ENCODE measurements at places on chromosomes 6 and 20.

- H3K36me3 ChIP-seq, result no peaks in the 10 kb centered on the region
- H3K4me1 ChIP-seq, result peaks cover 27% of the 10 kb centered on the region
- H3K27ac ChIP-seq, result no peak overlapping the region
- DNase-seq, result no peak
- H3K27me3 ChIP-seq, result peaks cover 22% of the 10 kb centered on the region
Measured at GRCh38 chr6:134314006-134314821, 3.7 kb downstream of the SGK1 start.

DNA sequence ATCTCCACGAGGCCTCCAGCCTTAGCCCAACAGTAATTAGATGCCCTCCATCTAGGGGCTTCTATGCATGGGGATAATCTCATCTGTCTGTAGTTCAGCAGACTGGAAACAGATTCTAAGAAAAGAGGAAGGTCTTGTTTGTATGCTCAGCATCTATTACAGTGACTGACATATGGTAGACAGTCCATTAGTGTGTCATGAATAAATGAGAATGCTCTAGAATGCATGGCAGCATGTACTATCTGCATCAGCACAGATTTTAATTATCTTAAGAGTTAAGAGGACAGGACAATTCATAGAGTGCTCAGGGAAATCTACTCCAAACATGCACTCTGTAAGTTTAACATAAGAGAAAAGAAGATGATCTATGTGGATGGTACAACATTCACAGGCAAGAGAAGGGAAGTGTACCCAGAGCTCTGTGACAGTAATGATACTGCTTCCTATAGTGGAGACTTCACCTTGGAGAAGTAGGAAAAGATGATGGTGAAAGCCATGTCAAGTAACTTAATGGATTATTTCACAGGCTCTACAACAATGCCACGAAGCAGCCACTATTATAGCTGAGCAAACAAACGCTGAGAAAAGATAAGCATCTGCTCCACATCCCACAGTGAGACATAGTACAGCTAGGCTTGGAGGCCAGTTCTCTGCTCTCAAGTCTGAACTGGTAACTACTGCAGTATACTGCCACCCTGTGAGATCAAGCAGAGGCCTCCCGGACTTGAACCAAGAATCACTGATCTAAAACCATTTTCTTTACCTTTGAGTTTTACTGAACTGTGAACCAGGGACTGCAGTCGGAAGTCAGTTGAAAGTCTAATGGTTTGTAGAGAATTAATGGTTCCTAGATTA is 309.2 kb upstream of the SPTLC3 start:
- H3K27me3 ChIP-seq, result no peaks in the 10 kb centered on the region
- no peaks in the 10 kb centered on the region for H3K36me3 ChIP-seq
- H3K27ac ChIP-seq, result no peak overlapping the region
- no peaks in the 10 kb centered on the region for H3K4me1 ChIP-seq

DNA sequence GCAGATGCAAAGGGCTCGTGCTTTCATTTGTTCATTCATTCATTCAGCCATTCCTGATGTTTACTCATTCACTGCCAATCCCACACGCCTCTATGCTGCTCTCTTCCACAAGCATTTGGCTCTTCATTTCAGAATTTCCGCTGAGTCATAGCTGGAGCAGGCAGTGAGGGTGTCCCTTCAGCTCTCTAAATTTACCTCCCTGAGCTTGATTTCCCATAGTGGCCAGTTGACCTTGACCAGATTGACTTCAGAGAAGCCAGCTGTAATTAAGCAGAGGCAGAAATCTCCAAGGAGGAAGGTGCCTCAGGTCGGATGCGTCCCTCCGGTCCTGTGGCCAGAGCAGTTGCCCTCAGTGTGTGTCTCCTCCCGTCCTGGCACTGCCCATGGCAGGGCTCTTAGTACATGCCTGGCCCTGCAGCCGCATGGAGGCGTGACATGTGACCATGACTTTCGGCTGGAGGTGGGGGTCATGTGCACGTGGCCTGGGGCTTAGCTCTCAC is 267.2 kb upstream of the ECI2 start:
- H3K27me3 ChIP-seq, result no peaks in the 10 kb centered on the region
- no peaks in the 10 kb centered on the region for H3K4me1 ChIP-seq
- no peak overlapping the region for H3K27ac ChIP-seq
- DNase-seq, result no peak
- H3K36me3 ChIP-seq, result no peaks in the 10 kb centered on the region

DNA sequence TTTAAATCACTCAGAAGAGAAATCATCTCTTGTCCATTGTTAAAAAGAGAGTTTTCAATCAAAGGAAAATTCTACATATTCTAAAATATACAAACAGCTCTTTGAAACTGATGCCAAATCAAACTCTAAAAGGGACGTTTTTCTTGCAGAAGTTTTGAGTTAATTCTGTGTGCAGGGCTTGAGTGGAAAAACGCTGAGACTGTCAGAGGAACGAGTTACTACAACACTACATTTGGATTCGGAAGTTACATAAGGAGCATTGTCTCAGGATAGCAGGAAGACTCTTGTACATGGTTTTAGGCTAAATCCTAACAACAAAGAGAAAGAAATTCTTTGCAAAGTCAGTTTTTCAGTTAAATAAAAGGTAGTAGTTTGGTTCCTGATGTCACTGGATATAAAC is 155.7 kb upstream of the SUPT3H start:
- H3K27me3 ChIP-seq, result no peaks in the 10 kb centered on the region
- no peaks in the 10 kb centered on the region for H3K36me3 ChIP-seq
- peaks cover 2% of the 10 kb centered on the region for H3K4me1 ChIP-seq
- no peak for DNase-seq
- H3K4me3 ChIP-seq, result no peak overlapping the region

- H3K4me3 ChIP-seq, result no peak overlapping the region
- no peak for DNase-seq
- peaks cover 5% of the 10 kb centered on the region for H3K27me3 ChIP-seq
- H3K36me3 ChIP-seq, result no peaks in the 10 kb centered on the region
Measured at GRCh38 chr20:13131688-13132087, 89.4 kb upstream of the ISM1 start.

DNA sequence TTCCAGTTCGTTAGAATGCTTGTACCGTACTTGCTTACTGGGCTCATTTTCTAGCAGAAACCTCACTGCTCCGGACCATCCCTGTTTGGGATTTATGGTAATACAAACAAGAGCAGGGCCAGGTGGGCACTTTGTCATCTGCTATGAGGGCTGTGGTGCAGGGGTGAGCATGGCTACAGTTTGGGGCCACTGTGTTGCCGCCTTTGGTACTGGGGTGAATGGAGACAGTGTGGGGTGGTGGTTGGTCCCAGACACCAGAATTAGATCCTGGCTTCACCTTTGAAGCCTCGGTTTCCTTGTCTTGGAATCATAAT is 95.0 kb downstream of the TOX2 start:
- H3K36me3 ChIP-seq, result peaks cover 2% of the 10 kb centered on the region
- H3K27me3 ChIP-seq, result peaks cover 53% of the 10 kb centered on the region
- no peak overlapping the region for H3K4me3 ChIP-seq
- H3K4me1 ChIP-seq, result peaks cover 28% of the 10 kb centered on the region

GRCh38 chr6:120348926-120349325 is 985.4 kb downstream of the TBC1D32 start:
- H3K27ac ChIP-seq, result no peak overlapping the region
- H3K36me3 ChIP-seq, result no peaks in the 10 kb centered on the region
- no peak overlapping the region for H3K4me3 ChIP-seq
- DNase-seq, result no peak
- no peaks in the 10 kb centered on the region for H3K4me1 ChIP-seq

Measured in activated CD8-positive, alpha-beta T cell treated with anti-CD3 and anti-CD28 coated beads, Interleukin-2, amount 10 ng/mL, durations not matched to agents 7 days and 5 days (primary cell).